ENCODE measurements at places on chromosomes 1 and 21.

- DNase-seq, result no peak
Measured at GRCh38 chr1:214289574-214290272, 8.8 kb downstream of the SMYD2 start.

- no peak for DNase-seq
Measured at GRCh38 chr1:197954718-197955418, 37.7 kb downstream of the LHX9 start.

DNA sequence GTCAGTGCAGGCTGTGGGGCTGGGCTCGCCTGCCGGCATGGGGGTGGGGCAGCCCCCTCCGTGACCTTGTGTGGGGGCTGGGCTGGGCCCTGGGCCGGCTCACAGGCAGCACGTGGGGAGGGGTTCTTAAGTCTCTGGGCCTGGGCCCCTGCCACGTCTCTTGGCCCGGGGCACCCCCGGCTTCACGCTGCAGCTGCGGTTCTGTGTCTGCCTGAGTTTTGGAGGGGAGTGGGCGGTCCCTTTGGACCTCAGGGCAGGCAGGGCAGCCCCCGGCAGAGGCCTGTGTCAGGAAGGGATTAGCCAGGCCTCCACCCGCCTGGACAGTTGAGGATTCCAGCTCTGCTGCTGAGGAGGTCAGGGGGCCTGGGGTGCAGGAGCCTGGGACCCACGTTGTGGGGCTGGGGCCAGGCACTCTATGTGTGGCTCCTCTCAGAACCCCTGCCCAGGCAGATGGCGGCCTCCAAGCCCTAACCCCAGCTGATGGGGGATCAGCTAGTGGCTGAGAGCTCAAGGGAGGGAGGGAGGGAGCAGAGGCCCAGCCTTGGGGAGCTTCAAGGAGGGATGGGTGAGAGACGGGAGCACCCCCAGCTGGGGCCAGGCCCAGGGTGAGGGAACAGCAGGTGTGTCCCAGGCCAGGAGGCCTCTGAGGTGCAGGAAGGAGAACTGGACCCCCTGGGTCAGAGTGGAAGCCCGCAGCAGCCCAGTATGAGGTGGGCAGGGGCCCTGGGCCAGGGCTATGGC is 1.8 kb upstream of the PLCH2 start:
- no peak for DNase-seq

DNA sequence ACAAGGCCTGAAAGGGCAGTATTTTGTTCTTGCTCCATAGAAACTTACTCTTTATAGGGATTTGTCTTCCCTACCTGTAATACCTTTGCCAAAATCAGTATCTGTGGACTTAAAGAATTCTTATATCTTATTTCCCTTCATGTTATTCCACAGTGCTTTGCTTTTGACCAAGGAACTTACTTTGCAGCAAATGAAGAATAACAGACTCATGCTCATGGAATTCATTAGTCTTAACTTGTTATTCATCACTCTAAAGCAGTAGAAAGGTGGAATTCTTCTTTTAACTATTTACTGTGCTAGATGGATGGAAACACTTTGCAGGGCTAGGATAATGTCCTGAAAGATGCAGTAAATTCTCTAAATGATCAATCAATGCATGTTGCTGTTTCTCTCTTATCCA is 45.9 kb downstream of the DUSP10 start:
- no peak for DNase-seq

GRCh38 chr1:41765152-41765551 is 153.6 kb downstream of the HIVEP3 start:
- DNase-seq, result no peak

DNA sequence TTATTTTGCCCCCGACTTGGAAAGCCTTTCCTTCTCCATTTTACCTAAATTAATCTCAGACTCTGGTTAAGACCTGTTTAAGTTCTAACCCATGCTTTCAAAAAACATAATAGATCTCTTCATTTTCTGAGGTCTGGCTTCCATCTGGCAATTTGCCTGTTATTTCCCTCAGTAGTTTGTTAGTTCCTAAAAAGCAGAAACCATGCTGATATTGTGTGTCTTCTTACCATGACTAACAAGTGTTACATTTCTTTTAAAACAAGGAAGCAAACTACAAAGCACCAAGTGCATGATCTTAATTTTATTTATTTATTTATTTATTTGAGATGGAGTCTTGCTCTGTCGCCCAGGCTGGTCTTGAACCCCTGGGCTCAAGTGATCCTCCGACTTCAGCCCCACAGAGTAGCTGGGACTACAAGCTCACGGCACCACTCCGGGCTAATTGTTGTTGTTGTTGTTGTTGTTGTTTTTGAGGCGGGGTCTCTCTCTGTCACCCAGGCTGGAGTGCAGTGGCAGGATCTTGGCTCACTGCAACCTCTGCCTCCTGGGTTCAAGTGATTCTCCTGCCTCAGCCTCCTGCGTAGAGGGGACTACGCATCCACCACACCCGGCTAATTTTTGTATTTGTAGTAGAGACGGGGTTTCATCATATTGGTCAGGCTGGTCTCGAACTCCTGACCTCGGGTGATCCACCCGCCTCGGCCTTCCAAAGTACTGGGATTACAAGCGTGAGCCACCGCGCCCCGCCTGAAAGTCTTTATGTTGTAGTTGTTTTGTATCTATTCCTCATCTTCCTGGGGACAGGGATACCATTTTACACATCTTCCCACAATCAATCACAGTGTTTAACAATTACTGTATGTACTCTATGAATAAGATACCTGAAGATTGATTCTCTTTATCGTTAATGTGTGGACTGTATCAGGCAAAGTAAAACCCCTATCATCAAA is 1.3 kb upstream of the PATJ start:
- DNase-seq, result no peak

GRCh38 chr1:156881663-156882062 is 11.9 kb upstream of the PEAR1 start:
- DNase-seq, result no peak
